ENCODE measurements at places on chromosomes 13 and 19. TPM values are rescaled to one million over a fixed set of nuclear protein-coding genes. Genes with fewer than 3 reads are reported as not detected.

GRCh38 chr13:23963184-23963931 lies 66.1 kb upstream of the C1QTNF9B start:
- DNase-seq, result no peak

The NLRP11 gene
- total RNA-seq, result 0.22 TPM

GRCh38 chr19:308471-309205 lies 17.4 kb upstream of the PLPP2 start:
- no peak for DNase-seq

- no peak for DNase-seq
These were observed 368.2 kb upstream of the TSHZ3 start for GRCh38 chr19:31717269-31717923.

DNA sequence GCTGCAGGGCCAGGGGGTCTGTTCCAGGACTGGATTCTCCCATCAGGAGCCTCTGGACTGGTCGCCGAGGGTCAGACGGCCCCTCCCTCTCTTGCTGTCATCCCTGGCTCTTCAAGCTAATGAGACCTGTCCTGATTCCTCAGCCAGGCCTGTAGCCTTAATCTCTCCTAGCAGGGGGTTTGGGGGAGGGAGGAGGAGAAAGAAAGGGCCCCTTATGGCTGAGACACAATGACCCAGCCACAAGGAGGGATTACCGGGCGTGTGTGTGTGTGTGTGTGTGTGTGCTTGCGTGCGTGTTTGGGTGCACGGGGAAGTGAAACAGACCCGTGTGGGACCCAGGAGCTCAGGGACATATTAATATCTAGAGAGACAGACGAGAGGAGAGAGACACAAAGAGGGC lies 1.9 kb upstream of the CRX start:
- no peak for DNase-seq

DNA sequence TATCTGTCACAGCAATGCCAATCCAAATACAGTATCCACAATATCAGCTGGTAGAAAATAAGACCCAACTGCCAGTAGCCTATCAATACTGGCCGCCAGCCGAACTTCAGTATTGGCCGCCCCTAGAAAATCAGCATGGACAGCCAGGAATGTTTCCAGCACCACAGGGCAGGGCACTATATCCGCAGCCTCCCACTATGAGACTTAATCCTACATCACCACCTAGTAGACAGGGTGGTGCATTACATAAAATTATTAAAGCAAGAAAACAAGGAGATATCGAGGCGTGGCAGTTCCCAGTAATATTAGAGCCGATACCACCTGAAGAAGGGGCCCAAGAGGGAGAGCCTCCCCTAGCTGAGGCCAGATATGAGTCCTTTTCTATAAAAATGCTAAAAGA lies 111.3 kb downstream of the ZNF486 start:
- DNase-seq, result no peak
